SK-N-DZ (cell line): ENCODE measurements at places on chromosomes 1 and 21.

- DNase-seq: peak; percentile 31
Observed at GRCh38 chr1:234907940-234908405, 220.7 kb downstream of the TOMM20 start.

GRCh38 chr1:53505401-53505800 is 46.2 kb downstream of the DMRTB1 start:
- no peak for DNase-seq

- DNase-seq: no peak
Observed at GRCh38 chr1:206716159-206716869, 31.6 kb downstream of the MAPKAPK2 start.

GRCh38 chr1:218524526-218524925 is 179.4 kb downstream of the TGFB2 start:
- DNase-seq: no peak

DNA sequence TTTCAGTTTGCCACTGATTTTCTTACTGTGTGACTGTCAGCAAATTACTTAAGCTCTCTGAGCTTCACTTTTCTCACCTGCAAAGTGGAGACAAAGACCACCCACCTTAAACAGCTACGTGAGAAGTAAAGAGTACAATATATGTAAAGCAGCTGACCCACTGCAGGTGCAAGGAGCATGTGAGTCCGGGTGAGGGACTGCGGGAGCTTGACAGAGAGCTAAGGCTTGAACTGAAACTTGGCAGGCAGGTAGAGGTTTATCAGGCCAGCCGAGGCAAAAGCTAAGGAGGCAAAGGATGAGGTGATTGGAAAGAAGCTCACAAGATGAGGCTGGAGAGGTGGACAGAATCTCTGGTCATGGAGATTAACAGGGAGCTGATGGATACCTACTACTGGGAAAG is 36.6 kb downstream of the NIBAN1 start:
- DNase-seq: no peak
